ENCODE measurements at places on chromosomes 2 and 18. TPM values are rescaled to one million over a fixed set of nuclear protein-coding genes. Genes with fewer than 3 reads are reported as not detected.
A peak's percentile ranks its signal among the peaks of the same experiment; 100 is the strongest.

The IL1F10 gene
- not detected for total RNA-seq

The MATN3 gene
- not detected for total RNA-seq

The GPAT2 gene
- 4.4 TPM for total RNA-seq

DNA sequence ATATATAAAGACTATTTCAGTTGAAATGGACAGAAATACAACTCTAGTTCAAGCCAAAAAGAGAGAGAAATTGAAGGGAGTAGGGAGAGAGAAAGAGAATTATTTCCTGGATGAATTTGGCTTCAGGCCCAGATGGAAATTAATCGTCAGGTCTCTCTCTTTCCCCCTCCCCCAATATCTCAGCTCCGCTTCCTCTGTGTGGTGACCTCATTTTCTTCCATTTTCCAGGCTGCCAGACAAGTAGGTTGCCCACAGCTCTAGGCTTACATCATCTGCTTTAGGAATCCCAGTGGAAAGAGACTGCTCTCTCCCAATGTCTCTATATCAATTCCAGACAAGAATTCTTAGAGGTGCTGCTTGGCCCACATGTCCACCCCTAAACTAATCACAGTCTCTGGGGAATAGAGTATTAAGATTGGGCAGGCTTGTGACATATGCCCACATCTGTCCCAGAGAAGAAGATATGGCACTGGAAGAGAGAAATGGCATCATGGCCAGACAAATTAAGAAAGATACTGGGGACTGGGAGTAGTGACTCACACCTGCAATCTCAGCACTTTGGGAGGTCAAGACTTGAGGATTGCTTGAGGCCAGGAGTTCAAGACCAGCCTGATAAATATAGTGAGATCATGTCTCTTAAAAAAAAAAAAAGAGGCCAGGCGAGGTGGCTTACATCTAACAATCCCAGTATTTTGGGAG is 37.2 kb upstream of the CFAP36 start:
- no peak for ATAC-seq

GRCh38 chr2:31383471-31384153 is 30.9 kb downstream of the XDH start:
- ATAC-seq = no peak

- ATAC-seq = peak; percentile 74
Observed at GRCh38 chr2:38037757-38038621, 38.0 kb downstream of the CYP1B1 start.

GRCh38 chr18:68714366-68714711 is 569 bp downstream of the TMX3 start:
- ATAC-seq = peak; percentile 7

DNA sequence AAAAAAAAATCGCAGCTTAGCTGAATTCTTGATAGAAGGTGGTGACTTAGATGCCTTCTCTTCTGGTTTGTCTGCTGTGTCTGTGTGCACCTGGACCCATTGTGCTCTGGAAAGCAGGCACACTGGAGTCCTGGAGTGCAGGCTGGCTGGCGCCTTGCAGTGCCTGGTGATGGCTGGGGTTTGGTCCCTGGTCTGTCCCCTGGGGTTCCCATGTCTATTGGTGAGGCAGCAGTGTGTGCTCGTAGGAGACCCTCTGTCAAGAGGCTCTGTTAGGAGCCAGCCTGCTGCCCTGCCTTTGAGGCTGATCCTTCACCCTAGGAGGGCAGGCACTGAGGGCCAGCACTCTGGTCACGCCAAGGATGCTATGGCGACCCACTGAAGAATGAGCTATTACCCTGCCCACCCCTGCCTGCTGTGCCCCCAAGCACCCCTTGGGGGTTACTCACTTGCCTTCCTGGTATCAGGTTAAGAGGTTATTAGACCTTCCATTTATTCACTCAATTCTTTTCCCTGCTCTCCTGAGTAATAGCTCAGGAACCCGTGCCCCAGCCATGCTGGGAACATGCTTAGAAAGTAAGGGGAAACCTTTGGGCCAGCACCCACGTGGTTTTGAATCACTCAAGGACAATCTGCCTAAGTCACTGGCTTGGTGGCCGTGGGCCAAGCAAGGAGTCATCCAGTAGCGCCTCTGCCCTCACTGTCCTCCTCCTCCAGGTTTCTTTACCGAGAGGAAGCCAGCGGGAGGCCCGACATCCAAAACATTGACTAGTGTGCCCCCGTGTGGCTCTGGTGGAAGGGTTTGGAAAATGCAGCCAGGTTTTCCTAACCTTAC is 284.5 kb downstream of the PRKCE start:
- peak; percentile 95 for ATAC-seq

GRCh38 chr2:128395640-128396499 is 77.2 kb upstream of the HS6ST1 start:
- ATAC-seq = no peak

Measured in gastroesophageal sphincter (tissue), 4 donors.